ENCODE measurements at places on chromosomes 3 and 15.

DNA sequence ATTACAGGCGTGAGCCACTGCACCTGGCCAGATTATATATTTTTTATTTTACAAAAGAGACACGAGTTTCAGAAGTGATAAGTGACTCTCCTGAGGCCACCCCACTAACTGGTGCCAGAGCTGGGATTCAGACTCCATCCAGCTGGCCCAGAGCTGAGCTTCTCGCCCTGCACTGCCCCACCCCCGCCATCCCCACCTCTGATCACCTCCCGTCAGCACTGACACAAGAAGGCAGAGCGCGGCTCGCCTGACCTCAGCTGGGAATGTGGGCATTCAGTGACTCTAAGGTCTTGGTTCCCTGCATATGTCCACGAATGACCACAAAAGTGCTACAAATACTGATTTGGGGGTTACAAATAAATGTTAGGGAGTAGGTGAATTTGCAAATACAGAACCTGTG, 56.1 kb upstream of the GALNT15 start:
- no peak for DNase-seq

- no peak for DNase-seq
Observed at GRCh38 chr15:40498418-40498817, 27.6 kb downstream of the CHST14 start.

- DNase-seq = no peak
Observed at GRCh38 chr3:169283951-169284350, 379.6 kb downstream of the MECOM start.

GRCh38 chr3:30847592-30847991, 46.9 kb downstream of the GADL1 start:
- no peak for DNase-seq

DNA sequence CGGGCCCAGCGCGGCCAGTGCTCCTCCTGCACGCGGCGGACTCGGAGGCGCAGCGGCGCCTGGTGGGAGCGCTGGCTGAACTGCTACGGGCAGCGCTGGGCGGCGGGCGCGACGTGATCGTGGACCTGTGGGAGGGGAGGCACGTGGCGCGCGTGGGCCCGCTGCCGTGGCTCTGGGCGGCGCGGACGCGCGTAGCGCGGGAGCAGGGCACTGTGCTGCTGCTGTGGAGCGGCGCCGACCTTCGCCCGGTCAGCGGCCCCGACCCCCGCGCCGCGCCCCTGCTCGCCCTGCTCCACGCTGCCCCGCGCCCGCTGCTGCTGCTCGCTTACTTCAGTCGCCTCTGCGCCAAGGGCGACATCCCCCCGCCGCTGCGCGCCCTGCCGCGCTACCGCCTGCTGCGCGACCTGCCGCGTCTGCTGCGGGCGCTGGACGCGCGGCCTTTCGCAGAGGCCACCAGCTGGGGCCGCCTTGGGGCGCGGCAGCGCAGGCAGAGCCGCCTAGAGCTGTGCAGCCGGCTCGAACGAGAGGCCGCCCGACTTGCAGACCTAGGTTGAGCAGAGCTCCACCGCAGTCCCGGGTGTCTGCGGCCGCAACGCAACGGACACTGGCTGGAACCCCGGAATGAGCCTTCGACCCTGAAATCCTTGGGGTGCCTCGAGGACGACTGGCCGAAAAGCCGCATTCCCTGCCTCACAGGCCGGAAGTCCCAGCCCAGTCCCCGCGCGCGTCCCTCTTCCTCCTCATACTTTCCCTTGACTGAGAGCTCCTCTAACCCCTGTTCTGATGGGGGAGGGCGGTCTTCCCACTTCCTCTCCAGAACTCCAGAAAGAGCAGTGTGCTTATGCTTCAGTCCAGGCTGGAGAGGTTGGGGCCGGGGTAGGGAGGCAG, 1.4 kb upstream of the IL17RC start:
- no peak for DNase-seq

GRCh38 chr3:62655056-62655690, 220.0 kb downstream of the CADPS start:
- no peak for DNase-seq
